Stimulated activated CD8-positive, alpha-beta memory T cell treated with anti-CD3 and anti-CD28 coated beads, Interleukin-4, amount 100 ng/mL, for 48 hours (primary cell): ENCODE measurements at places on chromosomes 2 and 18.

DNA sequence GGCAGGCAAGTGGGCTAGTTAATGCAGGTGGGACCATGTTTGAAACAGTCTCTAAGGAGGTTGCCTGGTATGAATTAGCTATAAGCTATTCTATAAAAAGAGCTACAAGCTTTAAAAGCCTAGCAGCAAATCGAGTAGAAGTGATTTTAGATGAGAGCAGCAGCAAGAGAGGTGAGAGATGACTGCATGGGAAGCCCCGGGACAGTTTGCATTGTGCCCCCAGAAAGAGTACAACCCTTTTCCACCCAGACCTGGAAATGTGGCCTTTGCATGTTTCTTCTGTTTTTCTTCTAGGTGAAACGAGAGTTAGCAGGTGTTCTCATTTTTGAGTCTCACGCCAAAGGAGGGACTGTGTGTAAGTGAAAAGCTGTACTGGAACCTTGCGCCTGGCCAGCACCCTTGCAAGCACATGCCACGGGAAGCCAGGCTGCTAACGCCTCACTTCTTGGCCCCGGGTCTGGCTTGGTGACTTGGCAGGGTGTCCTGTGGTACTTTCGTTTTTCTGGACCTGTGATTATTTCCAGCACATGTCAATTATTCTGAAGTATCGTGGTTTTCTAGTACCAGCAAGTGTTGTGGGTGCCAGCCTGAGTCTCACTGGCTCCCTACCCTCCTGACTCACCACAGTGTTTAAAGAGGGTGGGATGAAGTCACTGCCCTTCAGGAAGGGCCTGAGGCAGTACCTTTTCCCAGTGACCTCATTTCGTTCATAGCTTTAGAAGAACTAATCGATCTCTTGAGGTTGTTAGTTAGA lies 90.3 kb upstream of the MAP3K20 start:
- peak; percentile 32 for DNase-seq

- no peak for DNase-seq
These were observed 1276.1 kb upstream of the FAM98A start for GRCh38 chr2:34875091-34875745.

DNA sequence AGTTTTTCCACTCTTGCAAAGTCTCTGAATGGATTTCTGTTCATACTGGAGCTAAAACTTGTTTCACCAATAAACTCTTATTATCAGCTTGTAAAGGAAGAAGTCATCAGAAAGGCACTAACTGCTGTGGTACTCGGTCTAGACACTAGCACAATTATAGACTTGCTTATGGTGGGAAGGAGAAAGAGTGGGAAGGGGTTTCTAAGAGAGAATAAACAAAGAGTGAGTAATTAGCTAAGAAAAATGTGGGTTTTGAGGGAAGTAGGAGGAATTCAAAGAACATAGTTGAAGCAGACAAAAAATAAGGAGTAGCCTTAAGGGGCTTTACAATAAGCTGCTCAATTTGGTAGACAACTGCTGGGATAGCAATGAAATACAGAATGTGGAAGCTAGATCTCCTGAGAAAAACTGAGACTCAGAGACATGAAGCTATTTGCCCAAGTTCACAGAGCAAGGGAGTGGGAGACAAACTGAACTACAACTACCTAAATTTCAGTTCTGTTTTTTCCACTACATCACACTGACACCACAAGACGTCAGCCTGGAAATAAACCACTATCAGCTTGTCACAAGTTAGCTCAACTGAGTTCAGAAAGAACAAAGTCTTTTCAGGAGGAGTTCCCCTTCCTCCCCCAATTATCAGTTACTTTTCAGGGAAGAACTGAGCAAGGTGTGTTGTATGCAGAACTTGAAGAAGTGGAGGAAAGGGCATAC lies 59.7 kb downstream of the MAP4K3 start:
- DNase-seq = peak; percentile 50

GRCh38 chr2:19442731-19443130 lies 84.3 kb upstream of the OSR1 start:
- DNase-seq = no peak

GRCh38 chr2:207088839-207089238 lies 76.9 kb downstream of the KLF7 start:
- DNase-seq = no peak

- DNase-seq = no peak
These were observed 525.0 kb downstream of the ZEB2 start for GRCh38 chr2:143994961-143995360.

DNA sequence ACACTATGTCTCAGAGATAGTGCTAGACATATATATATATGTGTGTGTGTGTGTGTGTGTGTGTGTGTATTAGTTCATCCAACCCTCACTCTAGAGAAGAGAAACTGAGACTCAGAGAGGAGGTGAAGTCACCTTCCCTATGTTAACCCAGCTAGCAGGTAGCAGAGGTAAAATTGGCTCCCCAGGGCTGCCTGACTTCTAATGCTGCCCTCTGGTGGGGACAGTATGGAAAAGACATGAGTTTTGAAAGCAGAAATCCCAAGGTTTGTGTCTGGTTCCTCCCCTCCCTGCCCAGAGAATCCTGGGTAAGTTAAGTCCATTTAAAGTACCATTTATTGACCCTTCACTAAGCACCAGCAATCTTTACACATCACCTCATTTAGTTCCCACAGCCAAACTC lies 137.7 kb downstream of the THNSL2 start:
- peak; percentile 26 for DNase-seq

- no peak for DNase-seq
These were observed 325.5 kb downstream of the AFF3 start for GRCh38 chr2:99816908-99817307.

DNA sequence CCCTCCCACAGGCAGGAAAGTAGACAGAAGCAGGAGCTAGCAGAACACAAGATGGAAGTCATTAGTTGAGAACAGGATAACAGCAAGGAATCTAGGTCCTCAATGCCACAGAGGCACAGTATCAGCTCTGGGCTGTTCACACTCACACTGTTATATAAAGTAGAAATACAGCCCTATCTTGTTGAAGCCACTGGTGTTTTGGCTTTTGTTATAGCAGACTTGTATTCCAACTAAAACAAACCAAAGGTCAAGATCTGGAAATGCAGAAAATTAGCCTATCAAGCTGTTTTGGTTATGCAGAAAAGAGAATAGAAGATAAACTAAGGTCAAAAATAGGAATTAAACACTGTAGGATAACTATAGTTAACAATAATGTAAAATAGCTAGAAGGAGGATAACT lies 37.5 kb upstream of the L3MBTL4 start:
- DNase-seq = no peak

GRCh38 chr18:36186461-36187192 lies 670 bp upstream of the MOCOS start:
- DNase-seq = no peak

GRCh38 chr18:48954886-48955819 lies 4.4 kb upstream of the SMAD7 start:
- no peak for DNase-seq

DNA sequence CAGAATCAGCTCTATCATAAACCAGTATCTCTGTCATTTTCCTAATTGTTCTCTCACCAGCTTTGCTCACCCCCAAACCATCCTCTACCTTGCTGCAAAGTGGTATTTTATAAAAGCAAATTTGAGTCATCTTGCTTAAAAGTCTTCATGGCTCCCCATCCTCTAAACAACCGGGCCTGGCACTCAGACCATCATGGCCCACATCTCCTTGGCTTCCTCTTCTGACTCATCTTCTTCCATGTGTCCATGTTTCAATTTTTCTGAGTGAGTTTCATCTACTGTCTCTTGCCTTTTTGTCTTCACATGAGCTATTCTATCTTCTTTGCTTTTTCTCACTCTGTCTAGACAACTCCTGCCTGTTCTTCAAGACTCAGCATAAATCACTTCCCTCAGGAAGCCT lies 58.6 kb downstream of the LHCGR start:
- DNase-seq = no peak

DNA sequence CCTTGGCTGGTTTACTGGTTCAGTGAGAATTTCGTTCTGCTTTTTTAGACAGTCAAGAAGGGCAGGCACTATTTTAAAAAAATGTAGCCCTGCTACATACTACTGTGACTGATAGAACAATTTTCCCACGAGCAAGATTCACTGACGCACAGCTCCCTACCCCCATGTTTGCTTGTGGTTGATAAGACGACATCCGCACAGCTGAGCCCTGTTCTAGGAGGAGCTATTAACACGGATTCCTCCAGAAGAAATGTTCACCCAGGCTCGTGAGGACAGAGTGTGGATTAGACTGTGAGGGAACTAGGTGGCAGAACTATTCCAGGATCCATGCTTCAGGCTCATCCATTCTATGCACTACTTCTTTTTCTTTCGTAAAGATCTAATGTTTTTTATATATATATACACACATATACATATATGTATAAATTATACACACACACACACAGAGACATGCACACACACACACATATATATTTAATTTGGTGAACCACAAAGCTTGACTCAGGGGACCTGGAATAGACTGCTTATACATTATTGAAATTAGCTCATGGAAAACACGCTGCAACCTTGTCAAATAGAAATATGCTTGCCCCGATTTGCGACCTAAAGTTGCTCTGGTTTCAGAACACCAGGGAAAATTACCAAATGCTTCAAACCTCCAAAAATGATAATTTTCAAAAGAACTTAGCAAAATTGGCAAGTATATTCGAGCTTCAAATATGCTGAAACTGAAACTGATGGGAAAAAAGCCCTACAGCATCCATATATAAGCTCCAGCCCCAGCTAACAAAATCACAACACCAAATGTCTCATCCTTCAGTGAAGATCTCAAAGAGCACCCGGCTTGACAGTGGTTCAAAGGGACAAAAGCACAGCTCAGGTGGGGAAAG lies 370.4 kb downstream of the SOCS6 start:
- DNase-seq = peak; percentile 39

- no peak for DNase-seq
These were observed 76.2 kb upstream of the CHRNA1 start for GRCh38 chr2:174840436-174840835.

GRCh38 chr2:207073801-207074678 lies 91.7 kb downstream of the KLF7 start:
- DNase-seq = peak; percentile 57

DNA sequence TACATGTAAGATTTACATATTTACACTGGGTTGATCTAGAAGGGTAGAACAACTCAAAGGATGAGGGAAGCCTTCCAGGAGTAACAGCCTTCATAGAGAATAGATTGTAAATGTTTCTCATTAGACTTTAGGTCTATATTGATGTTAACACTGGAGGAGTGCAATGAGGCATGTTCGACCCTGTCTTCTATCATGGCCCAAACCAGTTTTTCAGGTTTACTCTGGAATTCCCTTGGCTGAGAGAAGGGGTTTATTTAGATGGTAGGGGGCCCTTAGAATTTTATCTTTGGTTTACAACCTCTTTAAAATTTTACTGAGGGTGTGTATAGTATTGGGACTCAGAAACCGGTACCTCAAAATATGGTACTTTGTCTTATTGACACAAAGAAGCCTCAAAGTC lies 634.9 kb upstream of the PIK3C3 start:
- no peak for DNase-seq

DNA sequence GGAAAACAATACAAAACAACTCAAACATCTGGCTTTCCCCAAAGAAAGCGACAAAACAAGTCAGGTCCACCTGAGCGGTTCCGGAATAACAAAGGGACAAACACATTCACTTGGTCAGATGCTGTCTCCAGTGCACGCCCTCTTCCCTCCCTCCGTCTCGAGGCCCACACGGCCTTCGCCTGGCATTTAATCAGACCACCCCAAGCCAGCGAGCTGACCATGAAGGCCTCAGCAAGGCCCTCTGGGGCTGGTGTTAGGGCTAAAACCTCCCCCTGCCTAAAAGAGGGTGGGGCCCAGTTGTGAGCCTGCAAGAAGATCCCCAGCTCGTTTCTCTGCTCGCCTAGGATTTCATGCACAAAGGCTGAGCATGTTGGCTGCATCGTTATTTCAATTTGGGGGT lies 180.3 kb downstream of the EIPR1 start:
- DNase-seq = no peak

DNA sequence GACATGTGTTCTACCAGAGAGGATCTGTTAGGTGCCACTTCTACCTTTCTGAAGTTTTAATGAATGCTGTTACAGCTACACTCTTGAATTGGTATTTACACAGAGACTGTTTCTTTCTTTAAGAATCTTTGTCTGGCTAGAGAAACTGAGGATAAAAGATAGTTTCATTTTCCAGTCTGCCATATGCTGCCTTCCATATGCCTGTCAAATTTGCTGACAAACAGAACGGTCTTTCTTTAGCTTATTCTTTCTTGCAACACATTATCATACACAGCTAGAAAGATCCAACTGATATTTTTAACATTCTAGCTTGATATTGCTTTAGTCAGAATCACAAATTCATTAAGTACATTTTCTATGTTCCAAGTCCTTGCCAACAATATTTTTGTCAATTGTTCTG lies 409.8 kb upstream of the CELF4 start:
- no peak for DNase-seq

DNA sequence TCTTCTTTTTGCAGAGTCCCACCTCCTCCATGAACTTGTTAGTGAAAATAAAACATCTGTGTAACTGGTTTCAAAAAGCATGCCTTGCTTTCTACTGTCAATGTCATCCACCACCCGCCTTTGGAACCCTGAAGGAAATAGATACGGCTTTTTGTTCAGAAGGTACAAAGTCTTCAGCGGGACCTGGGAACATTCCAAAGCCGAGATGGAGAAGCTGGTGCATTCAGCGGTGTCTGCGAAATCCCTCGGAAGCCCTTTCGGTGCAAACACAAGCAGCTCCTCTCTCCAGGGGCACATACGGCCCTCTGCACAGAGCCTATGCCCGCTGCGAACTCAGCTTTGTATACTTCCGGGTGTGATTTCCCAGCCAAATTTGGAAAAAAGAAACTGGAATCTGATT lies 555.8 kb upstream of the SALL3 start:
- DNase-seq = no peak

DNA sequence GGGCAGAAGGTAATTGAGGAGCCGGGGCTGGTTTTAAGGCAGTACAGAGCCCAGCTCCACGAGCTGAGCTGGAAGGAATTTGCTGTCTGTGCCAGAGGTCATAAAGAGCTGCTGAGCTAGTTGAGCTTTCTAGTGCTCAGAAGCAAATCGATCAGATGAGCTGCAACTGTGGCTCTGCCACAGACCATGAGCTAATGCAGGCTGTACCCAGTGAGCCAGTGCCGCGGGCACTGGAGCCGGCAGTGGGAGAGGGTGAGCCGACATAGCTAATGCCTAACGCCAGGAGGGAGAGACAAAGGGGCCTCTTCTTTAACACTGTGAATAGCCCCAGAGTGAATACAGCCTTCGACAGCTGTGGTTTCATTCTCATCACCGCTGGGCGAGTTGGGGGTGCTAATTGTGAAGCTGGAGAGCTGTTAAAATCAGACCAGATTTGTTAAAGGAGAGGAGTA lies 410.1 kb upstream of the TCF4 start:
- no peak for DNase-seq

GRCh38 chr2:207167099-207167923 lies 1.6 kb upstream of the KLF7 start:
- DNase-seq = no peak

GRCh38 chr2:214542866-214543265 lies 132.0 kb downstream of the VWC2L start:
- no peak for DNase-seq
